SJCRH30 (cell line): ENCODE measurements at places on chromosomes 5 and 9. TPM values are rescaled to one million over a fixed set of nuclear protein-coding genes. Genes with fewer than 3 reads are reported as not detected.

GRCh38 chr5:57932761-57933160, 450.1 kb upstream of the ACTBL2 start:
- no peak for DNase-seq

DNA sequence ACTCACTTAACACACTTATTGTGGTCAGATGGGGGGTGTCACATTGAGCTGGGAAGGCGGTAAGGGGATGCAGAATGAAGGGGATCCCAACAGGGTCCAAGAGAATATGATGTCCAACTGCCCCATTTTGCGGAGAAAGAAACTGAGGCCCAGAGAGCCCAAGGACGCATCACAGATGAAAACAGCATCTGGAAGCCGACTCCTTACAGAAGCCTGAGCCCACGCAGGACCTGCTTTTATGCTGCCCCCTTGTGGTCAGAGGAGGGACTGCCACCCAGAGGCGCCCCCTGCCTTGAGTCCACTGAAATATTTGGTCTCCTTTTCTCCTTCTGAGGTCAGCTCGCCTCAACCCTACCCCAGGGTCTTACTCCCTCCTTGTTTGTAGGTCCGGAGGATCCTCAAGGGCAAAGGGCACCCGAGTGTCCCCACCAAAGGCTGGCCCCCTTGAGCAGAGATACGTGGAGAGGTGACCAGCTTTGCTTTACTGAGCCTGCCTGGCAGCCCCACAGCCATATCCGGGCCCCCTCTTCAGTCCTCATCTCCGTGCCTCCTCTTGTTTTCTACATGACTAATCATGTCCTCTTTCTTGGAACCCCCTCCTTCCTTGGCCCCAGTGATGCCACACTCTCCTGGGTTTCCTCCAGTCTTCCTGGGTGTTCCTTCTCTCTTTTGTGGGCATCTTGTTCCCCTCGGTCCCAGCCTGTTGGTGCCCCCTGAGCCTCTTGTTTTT, 30.0 kb upstream of the TTLL11 start:
- DNase-seq = peak; percentile 71

GRCh38 chr5:91607675-91608074, 224.6 kb upstream of the ARRDC3 start:
- no peak for DNase-seq

MROH2B gene
- not detected in 2 replicates for total RNA-seq

GRCh38 chr5:50501491-50502228, 60.6 kb upstream of the EMB start:
- no peak for DNase-seq
